ENCODE measurements at places on chromosomes 4 and X. TPM values are rescaled to one million over a fixed set of nuclear protein-coding genes. Genes with fewer than 3 reads are reported as not detected.

DNA sequence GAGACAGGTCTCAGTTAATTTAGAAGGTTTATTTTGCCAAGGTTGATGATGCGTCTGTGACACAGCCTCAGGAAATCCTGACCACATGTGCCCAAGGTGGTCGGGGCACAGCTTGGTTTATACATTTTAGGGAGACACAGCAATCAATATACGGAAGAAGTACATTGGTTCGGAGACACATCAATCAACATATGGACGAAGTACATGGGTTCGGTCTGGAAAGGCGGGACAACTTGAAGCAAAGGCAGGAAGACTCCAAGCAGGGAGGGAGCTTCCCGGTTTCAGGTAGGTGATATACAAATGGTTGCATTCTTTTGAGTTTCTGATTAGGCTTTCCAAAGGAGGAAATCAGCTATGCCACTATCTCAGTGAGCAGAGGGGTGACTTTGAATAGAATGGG is 225.2 kb upstream of the ZFP42 start:
- no peak for DNase-seq

- no peak for DNase-seq
Observed at GRCh38 chrX:4579480-4579879, 866.0 kb upstream of the PRKX start.

GRCh38 chrX:56000174-56000573 is 232.0 kb upstream of the KLF8 start:
- DNase-seq = no peak

GRCh38 chr4:135177321-135177720 is 975.7 kb upstream of the PABPC4L start:
- DNase-seq = no peak

DNA sequence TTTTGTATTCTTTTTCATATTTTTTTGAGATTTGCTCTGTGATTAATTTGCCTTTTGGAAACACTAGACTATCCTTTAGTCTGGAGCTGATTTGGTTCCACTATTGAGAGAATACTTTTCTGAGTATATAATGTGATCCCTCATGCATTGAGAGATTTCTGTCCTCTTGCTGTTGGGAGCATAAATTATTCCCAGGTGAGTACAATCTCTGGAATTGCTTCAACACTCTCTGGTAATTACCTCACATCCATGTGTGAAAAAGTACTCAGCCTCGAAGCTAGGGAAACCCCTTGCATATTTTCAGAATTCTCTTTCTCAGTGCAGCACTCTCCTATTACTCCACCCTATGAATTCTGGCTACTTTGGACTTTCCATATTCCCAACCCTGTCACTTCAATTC is 550.0 kb downstream of the RAPGEF2 start:
- DNase-seq = no peak

DNA sequence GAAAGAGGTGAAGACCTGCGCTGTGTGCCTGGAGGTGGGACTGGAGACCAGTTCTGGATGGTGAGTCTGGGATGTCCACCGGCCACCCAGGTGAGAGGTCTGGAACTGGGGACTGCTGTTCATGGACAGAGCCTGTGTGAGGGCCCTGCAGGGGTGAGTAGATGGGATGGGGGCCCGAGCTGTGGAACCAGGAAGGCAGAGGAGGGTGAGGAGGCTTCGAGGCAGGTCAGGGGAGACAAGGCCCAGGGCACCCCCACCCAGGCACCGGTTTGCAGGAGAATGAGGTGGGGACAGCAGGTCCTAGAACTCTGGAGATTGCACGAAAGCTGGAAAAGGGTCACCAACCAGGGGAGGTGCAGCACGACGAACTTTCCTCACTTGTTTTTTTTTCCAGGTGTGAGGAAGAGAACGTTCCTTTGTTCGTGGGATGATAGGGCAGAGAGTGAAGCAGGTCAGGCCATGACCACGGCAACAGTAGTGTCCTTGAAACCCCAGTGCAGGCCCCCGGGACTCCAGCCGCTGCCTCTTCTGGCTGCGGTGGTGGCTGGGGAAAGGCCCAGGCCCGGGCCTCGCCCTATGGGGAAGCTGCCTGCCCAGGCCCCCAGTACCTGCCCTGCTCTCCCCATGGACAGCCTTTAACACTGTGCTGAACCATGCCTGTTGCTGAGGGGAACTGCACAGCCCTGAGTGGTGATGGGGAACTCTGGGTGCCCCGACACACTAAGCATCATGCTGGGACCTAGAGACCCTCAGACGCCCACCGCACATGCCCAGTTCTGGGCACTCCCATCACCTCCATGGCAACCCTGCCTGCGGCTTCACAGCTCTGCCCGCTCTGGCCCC is 22.9 kb downstream of the TNIP2 start:
- DNase-seq = no peak

GRCh38 chr4:119261986-119262385 is 49.5 kb downstream of the USP53 start:
- DNase-seq = no peak

DNA sequence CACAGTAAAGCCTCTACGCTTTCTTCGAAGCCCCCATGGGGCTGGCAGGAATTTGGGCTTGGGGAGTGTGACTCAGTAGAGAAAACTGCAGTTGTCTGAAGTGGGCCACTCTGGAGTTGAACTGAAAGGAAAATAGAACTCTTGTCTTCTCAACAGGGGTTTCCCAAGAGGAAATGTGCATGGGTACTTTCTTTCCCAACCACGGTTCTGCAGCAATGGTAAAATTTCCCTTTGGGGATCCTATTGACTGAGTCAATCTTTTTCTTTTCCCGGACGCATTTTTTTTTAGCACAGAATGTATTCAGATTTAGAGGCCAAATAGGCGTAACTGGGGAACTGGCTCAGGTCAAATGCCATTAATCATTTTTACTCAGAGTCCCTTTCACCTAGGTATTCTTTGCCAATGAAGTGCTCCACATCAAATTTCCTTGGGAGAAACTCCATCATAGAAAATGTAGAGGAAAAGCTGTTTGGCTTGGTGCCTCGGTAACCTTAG is 269.3 kb downstream of the STIM2 start:
- no peak for DNase-seq

- peak; percentile 73 for DNase-seq
Observed at GRCh38 chr4:69858690-69859089, 1.3 kb downstream of the SULT1E1 start.

DNA sequence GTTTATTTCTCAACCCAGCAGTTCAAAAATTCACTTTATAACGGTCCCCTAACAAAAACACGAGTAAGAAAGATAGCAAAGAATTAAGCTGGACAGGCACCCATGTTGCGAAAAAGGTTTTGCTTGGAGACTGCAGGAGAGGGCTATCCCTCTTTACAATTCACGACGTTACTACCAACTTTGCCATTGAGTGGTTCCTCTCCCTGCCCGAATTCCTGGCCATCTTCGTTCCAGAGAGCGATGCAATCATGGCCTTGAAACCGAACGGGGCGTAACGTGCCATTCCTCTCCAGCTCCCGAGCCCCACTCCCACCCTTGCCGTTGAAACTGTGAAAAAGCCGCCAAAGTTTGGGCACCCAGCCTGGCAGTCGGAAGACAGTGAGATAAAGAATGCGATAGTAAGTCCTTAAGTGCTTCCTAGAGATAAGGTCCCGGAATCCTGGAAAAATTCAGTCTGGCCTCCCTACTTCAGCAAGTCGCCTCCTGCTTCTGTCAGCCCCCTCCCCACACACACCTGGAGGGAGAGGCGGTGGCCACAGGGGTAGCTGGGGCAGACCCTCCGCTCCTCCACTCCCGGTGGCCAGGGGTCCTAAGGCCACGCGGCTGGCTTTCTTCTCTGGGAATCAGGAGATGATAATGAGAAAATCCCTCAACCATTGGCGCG is 65.2 kb downstream of the FBXO8 start:
- DNase-seq = no peak

Gene TLR10
- total RNA-seq = not detected

Gene AMER1
- total RNA-seq = 3.0 TPM

Gene CDKL2
- total RNA-seq = 1.7 TPM

Gene SERTM2
- total RNA-seq = not detected

Gene COL4A6
- total RNA-seq = 25.2 TPM

Gene CLRN2
- not detected for total RNA-seq

Gene POLN
- 0.54 TPM for total RNA-seq

Gene ABRAXAS1
- 8.4 TPM for total RNA-seq
